ENCODE measurements at places on chromosomes 4 and X. TPM values are rescaled to one million over a fixed set of nuclear protein-coding genes. Genes with fewer than 3 reads are reported as not detected.

DNA sequence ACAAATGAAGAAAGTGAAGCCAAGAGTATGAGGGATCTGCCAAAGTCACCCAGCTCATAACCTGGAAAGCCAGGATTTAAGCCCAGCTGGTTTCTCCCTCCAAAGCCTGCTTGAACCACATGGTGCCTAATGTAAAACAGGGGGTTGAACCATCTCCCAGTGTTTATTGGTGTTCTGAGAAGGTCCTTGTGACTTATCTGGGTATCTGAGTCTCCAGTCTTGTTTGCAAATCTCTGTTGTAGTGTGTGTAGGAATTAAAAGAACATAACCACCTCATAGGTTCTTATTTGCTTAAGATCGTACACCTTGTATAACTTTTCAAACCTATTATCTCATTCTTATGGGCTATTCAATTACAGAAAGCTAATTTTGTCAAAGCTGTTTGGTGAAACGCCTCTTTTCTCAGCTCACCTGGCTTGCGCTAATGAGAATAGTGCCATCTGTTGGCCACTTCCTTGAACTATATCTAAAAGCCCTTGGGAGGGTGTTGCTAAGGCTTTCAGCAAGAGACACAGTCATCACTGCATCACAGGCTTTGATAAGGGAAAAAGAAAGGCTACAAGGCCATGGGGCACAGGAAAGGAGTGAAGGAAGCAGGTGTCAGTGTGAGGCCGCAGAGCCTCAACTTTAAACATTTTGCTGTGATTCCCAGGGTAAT is 34.0 kb downstream of the ETDB start:
- peak; percentile 34 for DNase-seq

DNA sequence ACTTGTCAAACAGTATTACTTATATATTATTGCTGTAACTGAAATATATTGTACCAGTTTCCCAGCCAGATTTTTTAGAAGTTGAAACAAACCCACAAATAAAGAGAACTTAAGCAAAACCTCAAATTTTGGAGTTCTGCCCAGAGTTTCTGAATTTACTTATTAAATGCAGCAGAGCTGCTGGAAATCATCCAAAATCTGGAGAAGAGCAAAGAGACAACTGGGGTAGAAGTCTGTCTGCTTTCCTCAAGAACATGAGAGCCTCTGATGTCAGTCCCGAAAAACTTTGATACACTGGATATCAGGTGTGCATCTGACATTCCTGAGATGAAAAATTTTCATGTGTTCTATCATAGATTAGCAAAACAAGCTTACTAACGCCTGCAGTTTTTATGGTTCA is 325.9 kb downstream of the NR3C2 start:
- DNase-seq: peak; percentile 64

DNA sequence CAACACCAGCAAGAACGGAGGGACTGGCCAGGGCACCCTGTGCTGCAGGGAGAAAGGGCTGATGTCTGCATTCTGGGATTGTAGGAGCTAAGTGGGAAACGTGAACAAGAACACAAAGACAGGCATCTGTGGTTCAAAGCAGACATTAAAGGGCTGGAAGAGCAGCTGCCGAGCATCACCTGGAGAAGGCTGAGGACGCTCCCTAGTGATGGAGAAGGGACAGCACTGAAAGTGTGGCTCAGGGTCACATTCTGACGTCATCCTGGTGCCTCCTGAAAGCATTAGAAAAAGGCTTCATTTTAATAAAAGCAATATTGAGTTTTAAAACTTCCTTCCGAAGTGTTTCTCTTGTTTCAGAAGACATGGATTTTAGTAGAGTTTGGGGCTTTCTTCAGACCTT is 62.3 kb downstream of the CLDN22 start:
- no peak for DNase-seq

DNA sequence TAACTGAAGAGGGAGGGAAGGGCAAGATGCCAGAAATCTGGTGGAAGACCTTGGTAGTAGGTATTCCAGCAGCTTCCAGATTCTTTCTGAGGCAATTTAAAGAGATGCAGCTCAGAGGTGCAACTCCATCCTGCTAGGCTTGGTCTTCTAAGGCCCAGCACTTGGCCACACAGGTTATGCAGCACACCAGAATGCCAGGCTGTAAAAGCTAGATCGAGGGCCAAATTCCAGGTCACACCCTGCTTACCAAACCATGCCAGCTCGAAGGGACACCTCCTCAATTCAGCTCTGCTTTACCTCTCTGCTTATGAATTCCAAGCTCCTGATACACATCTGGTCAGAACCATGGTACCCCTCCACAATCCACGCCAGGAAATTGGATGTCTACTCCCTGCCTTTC is 19.8 kb upstream of the ATXN3L start:
- no peak for DNase-seq

- no peak for DNase-seq
These were observed 60.6 kb downstream of the BTC start for GRCh38 chr4:74733756-74734155.

Gene PLK4
- total RNA-seq: 2.8 TPM

Gene BEX1
- total RNA-seq: 16.6 TPM

GRCh38 chr4:48944756-48945241 is 38.2 kb upstream of the OCIAD2 start:
- no peak for DNase-seq

Gene TCEAL7
- total RNA-seq: 7.6 TPM

DNA sequence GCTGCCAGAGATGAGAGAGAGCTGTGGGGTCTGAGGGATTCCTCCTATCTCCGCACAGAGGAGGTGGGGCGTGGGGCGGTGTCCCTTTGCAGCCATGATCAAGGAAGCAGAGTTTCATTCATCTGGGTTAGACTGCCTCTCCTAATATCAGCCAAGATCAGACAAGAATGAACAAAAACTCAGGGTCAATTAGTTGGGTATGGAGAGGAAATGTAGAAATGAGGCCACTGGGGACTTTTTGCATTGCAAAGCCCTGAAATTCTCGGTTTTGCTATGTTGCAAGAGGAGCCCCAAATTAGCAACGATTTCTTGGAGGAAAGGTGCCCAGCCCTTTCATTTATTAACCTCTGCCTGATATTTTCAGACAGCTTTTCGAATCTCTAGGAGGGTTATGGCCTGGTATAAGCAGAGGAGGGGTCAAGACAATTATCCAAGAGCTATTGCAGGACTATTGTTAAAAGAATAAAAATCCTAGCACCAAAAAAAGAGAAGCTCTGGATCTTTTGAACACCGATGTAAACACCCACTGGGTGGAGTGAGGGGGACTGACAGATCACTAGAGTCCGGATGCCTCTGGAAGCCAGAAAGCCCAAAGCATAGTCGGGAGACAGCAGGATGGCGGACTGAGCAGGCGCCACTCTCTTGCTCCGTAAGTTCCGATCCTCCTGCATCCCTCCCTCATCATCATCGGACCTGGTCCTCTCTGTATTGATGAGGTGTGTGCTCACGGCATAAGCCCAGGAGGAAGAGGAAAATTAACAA is 34.4 kb upstream of the ACSL1 start:
- no peak for DNase-seq

- DNase-seq: peak; percentile 57
These were observed 111.8 kb downstream of the APBB2 start for GRCh38 chr4:41102414-41103092.

DNA sequence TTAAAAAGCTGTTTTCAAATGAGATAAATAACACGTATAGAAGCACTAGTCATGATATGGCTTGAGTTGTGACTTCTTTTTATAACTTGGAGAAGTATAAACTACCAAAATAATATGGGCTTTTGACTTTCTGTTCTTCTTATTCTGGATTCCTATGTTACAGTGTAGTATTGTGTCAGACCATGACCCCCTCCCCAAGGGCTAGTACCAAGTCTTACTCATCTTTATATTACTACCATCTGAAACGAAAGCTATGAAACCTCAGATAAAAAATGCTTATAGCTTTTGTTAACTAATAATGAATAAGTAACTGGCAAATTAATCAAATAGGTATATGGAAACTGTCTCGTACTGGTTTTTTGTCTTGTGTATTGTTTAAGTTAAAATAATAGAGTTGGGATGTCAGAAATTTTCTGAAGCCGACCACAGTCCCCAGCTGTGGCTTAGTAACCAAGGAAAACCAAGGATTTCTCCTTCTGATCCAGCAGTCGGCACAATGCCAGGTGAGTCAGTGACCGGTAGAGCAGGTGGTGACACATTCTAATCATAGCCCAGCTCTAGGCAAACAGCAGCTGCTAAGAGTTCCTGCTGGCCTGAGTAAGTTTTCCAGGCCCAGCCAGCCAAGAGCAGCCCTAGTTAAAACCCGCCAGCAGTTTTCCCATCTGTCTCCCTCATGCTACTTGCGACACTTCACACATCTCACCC is 163.3 kb upstream of the PRDX4 start:
- DNase-seq: peak; percentile 91

DNA sequence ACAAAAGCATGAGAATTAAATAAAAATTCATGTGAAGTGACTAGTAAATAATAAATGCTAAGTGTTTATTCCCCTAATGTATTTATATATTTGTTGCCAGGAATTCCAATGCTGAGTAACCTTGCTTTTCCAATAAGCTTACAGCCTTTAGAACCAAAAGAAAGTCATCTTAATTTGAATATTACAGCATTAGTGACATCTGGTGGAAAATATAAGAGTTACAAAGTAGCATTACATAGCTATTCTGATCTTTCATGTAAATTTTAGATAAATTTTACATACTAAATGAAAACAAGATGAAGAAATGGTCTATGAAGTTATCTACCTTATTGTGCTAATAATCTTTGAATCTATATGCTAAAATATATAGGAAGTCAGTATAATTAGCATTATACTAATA is 10.4 kb downstream of the MAD2L1 start:
- DNase-seq: no peak

- no peak for DNase-seq
These were observed 21.3 kb downstream of the ADGRG4 start for GRCh38 chrX:136322064-136322463.

- no peak for DNase-seq
These were observed 301.9 kb upstream of the PITX2 start for GRCh38 chr4:110924761-110925160.

- no peak for DNase-seq
These were observed 50.2 kb upstream of the BCOR start for GRCh38 chrX:40147971-40148370.

GRCh38 chrX:78104447-78105176 is 564 bp downstream of the PGK1 start:
- DNase-seq: peak; percentile 23

Gene HTN1
- total RNA-seq: not detected

GRCh38 chr4:135283934-135284333 is 1082.3 kb upstream of the PABPC4L start:
- no peak for DNase-seq

GRCh38 chr4:137649711-137650450 is 117.6 kb upstream of the PCDH18 start:
- DNase-seq: no peak

- no peak for DNase-seq
These were observed 21.1 kb upstream of the HSFX4 start for GRCh38 chrX:149908308-149908707.

DNA sequence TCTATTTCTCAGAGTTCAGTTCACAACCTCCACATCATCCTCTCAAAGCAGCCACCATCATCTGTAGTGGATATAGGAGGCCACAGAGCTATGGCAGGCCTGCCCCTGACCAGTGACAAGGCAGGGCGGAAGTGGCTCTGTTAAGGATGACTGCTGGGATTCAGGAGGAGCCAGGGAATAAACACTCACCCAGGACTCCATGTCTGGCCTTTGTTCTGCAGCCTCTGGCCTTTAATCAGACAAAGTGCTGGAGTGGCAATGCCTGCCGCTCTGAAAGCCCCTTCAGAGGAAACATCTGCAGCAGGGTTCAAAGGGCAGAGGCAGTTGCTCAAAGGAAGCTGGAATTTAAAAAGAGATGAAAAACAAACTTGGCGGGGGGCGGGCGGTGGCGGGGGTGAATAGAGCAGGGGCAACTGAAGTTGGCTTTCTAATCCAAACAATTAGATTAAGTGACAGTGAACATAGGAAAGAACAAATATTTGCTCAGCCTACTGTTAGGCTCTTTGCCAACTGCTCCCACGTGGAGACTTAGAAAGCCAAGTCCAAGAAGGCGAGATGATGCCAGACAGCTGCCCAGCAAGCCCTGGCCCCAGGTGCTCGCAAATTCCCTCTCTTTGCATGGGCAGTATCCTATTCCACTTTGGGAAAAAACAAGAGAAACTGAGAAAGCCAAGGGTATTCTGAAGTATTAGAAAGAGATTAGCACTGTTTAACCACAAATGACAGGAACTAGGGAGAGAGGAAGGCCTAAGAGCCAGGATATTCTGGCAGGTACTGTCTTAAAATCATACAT is 5.5 kb downstream of the MPP1 start:
- peak; percentile 12 for DNase-seq

Gene BTK
- total RNA-seq: 0.79 TPM
